Activated CD4-positive, alpha-beta T cell treated with anti-CD3 and anti-CD28 coated beads, Interleukin-2, amount 50 U/mL, for 4 hours (primary cell): ENCODE measurements at places on chromosomes 13 and 19.

- no peak for DNase-seq
Observed at GRCh38 chr19:6219586-6220290, 60.0 kb downstream of the MLLT1 start.

DNA sequence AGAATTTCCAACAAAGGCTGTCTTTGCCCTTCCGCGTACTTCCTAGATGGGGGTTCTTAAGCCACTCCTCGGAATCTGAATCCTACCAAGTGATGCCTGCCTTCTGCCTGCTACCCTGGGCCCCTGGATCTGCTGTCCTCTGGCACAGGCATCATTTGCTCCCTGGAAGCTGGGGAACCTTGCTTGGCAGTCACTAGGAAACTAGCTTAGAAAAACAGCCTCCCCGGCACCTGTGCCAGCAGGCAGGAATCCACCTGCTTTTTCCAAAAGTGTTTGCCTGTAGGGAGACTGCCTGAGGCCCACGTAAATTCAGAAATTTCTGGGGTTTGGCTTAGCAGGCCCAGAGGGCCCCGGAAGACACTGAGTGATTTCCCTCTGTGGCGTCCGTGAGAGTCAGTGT lies 442.4 kb downstream of the TSHZ3 start:
- no peak for DNase-seq

- DNase-seq, result no peak
Observed at GRCh38 chr13:104288496-104288895, 1222.3 kb upstream of the SLC10A2 start.

DNA sequence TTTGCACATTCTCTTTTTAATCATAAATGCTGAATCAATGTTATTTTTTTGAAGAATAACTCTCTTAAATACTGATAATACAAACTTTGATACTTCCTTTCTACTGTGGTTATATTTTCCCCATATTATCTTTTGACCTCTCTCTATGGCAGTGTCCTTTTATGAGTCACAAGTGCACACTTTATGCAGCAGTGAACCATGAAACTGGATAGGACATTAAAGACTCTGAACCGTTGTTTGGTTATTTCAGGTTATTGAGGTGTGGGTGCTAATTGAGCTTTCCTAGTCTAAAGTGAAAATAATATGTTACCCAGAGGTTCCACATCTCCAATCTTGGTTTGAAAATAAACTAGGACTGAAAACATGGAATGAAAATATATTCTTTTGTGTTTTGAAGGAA lies 71.4 kb downstream of the DGKH start:
- DNase-seq, result no peak

DNA sequence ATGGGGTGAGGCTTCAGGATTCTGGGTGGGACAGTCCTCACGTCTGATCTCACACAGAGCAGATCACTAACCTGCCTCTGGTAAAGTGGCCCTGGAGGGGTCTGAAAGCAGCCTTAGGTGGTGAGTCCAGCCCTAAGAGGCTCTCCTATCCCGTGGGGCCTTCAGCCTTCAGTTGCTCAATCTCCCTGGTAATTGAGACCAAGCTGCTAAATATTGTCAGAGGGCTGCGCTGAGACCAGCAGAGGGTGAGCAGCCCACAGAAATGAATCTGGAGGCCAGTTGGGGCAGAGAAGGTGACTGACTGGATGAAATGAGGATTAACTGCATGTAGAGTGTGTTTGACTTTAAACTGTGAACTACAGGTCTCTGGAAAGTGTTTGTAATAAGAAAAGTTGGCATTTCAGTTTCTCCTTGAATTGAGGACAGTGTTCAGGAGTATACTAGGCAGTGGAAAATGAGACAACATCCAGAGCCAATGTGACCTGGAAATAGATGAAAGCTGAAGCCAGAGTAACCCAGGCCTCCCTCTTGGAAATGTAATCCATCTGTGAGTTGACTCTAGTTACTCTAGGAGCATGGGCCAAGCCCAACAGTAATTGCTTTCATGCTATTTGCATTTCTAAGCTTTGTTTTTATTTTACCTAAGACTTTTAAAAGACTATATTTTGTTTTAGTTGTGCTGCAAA lies 14.3 kb upstream of the HSPH1 start:
- DNase-seq, result no peak

DNA sequence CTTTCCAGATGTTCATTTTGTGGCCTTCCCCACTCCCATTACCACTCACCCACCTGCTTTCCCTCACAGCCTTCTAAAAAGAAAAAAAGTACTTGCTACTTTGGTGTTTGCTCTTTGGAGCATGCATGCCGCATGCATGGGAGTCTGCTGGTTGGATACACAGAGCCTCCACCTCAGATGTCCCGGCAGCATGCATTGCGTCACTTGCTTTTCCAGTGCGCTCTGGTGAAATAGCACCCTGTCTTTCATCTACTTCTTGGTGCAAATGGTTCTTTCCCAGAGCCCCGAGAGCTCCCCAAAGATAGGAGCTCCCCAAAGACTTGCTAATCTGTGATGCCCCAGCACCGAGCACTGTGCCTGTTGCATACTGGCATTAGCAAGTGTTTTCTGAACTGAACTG lies 333.2 kb upstream of the ZNF507 start:
- no peak for DNase-seq

- no peak for DNase-seq
Observed at GRCh38 chr13:101150998-101151397, 265.3 kb downstream of the NALCN start.

- DNase-seq, result no peak
Observed at GRCh38 chr13:43744261-43745031, 42.3 kb downstream of the ENOX1 start.

- DNase-seq, result no peak
Observed at GRCh38 chr13:91356919-91357612, 9.6 kb downstream of the MIR17HG start.

GRCh38 chr19:50500060-50500752 lies 10.8 kb downstream of the JOSD2 start:
- DNase-seq, result no peak

- no peak for DNase-seq
Observed at GRCh38 chr19:22332924-22333323, 46.7 kb downstream of the ZNF729 start.

- no peak for DNase-seq
Observed at GRCh38 chr19:58279925-58280316, 1.2 kb downstream of the ZNF8 start.

- no peak for DNase-seq
Observed at GRCh38 chr13:30078059-30078458, 227.6 kb upstream of the UBL3 start.

DNA sequence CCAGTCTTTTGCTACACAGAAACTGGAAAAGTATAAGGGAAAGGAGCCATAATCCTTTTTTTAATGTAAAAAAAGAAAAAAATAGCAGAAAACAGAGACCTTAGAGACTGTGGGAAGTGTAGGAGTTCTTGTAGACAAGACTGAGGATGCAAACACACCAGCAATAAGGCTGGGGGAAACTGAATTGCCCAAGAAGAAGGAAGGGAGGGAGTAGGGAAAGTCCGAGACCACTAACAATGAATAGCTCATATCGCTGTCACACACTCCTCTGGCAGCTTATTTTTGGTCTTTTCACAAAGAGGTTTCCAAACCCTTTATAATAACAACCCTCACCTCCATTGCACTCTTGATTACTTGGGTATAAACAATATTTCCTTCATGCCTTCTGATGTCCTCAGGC lies 952.0 kb downstream of the SLITRK5 start:
- DNase-seq, result no peak
